Right lung (tissue), 10 donors: ENCODE measurements at places on chromosomes 7 and 10. TPM values are rescaled to one million over a fixed set of nuclear protein-coding genes. Genes with fewer than 3 reads are reported as not detected.

DNA sequence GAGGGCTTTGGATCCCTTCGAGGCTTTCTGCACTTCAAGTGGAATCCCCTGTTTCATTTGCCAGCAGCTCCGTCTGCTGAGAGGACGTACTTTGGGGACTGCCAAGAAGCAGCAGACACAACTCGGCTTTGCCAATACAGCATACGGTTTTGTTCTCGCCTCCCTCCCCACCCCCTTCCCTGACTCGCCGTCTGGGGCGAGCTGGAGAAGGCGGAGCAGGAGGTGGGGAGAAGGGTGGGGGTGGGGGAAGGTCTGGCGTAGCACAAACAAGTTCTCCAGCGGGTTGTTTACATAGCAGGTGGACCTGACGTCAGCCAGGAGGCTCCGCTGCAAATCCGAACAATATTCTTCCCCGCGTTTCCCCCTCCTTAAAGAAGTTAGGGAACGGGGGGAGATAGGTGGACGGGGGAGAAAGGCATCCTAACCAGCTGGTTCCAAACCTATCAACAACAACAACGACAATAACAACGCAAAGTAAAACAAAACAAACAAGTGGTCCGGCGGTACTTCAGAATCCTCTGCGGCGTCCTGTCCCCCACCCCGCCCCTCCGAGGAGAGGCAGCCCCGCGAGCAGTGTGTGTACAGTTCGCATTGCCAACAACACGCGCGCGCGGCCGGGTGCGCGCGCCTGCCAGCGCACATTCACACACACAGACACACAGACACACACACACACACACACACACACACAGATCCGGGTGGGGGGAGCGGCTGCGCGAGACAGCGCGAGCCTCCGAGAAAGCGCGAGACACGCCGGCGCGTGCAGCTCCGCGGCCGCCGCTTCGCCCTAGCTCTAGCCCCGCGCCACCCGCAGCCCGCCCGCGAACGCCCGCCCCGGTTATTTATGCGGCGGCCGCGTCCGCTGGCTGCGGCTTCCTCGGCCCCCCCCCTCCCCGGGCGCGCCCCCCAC is 167.0 kb upstream of the PPP1R3A start:
- peak; percentile 97 for DNase-seq

The AKR1C4 gene
- polyA plus RNA-seq, result not detected

- no peak for DNase-seq
These were observed 67.8 kb downstream of the SLC13A1 start for GRCh38 chr7:123131961-123132360.

DNA sequence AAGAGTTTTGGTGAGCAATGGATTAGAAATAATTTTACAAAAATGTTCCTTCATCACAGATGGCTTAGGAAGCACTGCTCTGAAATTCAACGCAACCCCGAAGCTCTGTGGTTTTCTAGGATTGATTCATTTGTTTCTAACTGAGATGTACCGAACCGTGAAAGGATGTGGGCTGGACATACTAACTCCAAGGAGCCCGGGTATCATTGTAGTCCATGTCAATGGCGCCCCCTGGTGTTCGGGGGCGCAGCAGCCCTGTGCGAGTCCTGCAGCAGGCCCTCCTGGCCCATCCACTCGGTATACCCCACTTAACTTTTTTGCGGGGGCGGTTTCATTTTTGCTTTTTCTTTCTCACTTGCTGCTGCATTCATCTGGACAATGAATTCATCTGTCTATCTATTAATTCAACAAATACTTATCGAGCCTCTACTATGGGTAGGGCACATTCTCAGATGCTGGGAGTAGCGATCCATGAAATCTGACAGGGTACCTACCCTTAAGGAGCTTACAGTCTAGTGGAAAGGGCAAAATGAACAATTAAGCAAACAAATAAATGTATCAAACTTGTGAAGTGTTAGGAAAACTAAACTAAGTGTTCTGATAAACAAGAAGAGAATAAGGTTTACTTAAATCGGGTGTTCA is 25.2 kb upstream of the ITPRID1 start:
- peak; percentile 25 for DNase-seq

GRCh38 chr10:42367532-42368230 is 270.7 kb downstream of the ZNF33B start:
- peak; percentile 53 for DNase-seq

The BMPER gene
- polyA plus RNA-seq, result 45.4 TPM

The GJC3 gene
- 1.0 TPM for polyA plus RNA-seq
